GM13976 (cell line): ENCODE measurements at places on chromosomes 12 and 14.
A peak's percentile ranks its signal among the peaks of the same experiment; 100 is the strongest.

GRCh38 chr12:39297891-39298290 lies 145.0 kb downstream of the KIF21A start:
- DNase-seq = no peak

DNA sequence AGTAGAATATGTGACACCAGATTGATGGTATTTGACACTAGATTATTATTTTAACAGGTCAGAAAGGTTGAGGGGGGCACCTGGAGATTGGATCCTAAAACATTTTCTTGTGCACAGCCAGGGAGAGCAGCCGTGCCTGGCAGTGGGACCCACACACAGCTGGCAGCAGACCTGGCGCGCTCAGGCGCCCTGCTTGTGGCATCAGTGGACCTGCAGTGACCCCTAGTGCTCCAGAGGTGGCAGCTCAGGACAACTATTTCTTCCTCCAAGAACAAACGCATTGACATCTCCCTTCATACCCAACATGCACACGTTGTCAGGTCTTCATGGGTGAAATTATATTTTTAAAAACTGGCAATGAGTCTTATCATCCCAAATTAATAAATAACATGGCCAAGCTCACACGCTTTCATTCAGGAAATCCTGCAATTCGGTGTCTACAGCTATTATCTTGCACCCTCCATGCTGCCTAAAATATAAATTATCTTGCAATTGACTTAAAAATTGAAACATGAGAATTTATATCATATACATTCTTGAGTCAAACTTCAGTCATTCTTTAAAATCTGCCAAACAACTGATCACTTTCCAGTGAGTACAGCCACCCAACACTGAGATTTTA lies 7.7 kb upstream of the TMEM132D start:
- DNase-seq = peak; percentile 76

- no peak for DNase-seq
Measured at GRCh38 chr12:108052260-108052659, 76.8 kb upstream of the WSCD2 start.

DNA sequence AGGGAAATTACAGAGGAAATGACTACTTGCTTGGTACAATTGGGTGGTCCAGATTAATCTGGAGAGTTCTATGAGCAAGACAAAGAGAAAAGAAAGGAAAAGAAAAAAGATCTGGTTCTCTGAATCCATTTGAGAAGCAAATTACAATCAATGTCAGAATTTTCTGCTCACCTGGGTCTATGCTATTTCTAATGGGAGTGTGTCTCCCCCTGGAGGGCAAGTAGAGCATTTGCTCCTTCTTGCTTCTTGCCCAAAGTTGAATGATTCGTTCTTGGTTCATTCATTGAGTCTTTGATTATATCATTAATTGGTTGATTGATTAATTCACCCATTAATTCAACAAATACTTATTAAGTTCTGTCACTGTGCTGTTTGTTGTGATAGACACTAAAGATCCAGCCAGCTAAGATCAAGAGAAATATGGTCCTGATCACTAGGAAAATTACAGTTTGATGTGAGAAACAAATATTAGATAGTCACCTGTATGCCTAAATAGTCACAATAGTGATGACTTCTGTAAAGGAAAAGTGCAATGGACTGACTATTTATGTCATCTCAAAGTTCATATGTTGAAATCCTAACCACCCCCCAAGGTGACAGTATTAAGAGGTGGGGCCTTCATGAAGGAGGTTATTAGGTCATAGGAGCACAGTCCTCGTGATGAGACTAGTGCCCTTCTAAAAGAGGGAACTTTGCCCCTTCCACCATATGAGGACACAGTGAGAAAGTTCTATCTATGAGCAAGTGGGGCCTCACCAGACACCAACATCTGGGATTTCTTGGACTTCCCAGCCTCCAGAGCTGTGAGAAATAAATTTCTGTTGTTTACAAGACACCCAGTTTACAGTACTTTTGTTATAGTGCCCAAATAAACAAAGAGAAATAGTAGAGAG lies 8.0 kb upstream of the ASB8 start:
- DNase-seq = peak; percentile 65

GRCh38 chr12:70121562-70121961 lies 121.7 kb upstream of the CNOT2 start:
- DNase-seq = no peak

DNA sequence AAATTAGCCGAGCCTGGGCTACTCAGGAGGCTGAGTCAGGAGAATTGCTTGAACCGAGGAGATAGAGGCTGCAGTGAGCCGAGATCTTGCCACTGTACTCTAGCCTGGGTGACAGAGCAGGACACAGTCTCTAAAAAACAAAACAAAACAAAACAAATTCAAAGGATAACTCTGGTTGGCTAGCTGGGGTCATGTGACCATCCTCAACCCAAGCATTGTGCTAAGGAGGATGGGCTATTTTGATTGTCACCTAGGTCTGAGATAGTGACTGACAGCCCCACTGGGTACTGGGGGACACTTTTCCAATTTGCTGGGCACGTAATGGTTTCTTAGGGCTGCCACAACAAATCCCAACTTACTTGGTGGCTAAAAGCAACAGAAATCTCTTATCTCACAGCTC lies 11.9 kb downstream of the DGLUCY start:
- DNase-seq = no peak

GRCh38 chr14:22506778-22507351 lies 82.2 kb downstream of the DAD1 start:
- DNase-seq = no peak

DNA sequence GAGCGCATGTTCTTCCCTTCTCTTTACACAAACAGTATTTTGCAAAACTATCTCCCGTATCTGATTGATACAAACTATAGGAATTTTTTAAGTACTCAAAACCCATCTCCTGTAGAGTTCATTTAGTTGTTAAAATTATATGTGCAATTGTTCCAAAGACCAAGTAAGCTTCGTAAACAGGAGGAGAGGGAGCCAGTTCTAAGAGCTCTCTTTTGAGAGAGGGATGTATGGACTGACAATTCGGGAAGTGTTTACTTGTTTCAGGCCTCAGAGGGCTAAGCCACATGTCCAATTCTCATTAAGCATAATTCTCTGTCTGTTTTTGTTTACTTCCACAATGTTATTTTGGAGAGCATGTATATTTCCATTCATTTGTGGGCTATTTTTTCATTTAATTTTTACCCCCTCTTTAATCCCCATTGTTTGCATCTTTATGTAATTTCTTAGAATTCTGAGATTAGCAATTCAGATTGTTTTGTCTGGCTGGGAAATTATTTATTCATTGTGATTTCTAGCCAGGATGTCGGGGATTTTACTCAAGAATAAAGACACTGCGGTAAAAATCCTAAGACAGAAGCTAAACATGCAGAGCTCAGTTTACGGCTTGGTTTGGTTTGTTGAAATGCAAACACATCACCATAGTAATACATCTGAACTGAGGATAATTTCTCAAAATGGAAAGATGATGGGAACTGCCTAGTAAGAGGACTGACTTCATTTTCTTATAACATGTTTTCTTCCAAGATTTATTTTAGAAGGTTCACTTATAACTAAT lies 126.8 kb downstream of the KCNK10 start:
- no peak for DNase-seq

GRCh38 chr12:112216223-112216622 lies 90.9 kb downstream of the TRAFD1 start:
- DNase-seq = no peak

GRCh38 chr12:31966558-31967205 lies 7.5 kb downstream of the RESF1 start:
- DNase-seq = no peak

- no peak for DNase-seq
Measured at GRCh38 chr12:48810903-48811431, 7.3 kb upstream of the CACNB3 start.
